ENCODE measurements at places on chromosomes 2 and 18.

- DNase-seq, result no peak
Measured at GRCh38 chr2:161388146-161388779, 27.8 kb upstream of the TBR1 start.

DNA sequence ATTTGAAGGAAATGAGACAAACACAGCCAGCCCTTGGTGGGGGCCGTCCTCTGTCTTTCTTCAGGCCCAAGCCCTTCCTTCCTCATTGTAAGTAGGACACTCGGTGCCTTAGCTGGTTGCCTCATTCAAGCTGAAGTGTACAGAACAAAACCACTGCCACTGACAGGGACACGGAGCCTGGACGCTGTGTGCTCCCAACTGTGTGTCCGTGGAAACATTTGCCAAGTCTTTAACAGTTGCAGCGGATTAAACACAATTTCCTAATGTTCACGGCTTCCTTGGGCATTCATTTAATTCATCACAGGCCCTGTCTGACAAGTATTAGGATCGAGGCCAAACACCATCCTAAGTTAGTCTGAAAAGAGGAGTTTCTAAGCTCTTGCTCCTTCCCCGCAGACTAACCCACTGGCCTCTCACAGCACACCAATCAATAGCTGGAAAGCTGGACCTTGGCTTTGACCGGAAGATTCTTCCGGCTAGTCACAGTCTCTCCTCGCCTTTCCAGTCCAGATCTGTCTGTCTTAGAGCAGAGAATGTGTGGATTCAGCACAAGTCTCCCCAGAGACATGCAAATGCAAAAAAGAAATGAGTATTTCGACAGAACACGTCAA is 68.7 kb upstream of the ACSL3 start:
- no peak for DNase-seq

GRCh38 chr2:117703858-117704257 is 110.6 kb upstream of the DDX18 start:
- DNase-seq, result no peak

DNA sequence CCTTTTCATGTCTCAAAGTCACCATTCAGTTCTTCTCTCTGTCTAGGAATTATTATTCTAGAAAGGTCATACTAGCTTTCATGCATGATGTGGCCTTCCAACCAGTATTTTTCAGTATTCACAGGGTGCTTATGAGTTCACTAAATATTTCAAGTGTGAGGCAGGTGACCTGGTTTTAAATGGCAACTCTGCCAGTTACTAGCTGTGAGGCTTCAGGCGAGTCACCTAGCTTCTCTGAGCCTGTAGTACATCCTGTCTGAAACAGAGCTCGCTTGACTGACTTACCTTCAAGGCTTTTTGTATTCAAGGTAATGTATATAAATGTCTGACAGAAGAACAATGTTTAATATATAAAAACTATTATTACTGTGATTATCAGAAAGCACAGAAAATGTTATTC is 19.4 kb upstream of the ACVR1 start:
- DNase-seq, result no peak

DNA sequence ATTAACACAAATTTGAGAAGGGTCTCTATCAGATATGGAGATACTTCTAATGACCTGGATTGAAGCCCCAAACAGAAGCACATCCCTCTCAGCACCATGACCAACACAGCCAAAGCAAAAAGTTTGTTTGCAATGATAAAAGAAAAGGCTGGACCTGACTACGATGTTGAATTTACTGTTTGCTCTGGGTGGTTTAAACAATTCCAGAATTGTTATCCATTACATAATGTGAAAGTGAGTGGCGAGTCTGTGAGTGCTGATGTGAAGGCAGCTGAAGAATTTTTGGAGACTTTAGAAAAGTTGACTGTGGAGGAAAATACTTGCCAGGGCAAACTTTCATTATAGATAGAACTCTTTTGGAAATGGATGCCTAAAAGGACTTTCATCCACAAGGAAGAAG is 17.4 kb upstream of the DLX2 start:
- DNase-seq, result no peak

DNA sequence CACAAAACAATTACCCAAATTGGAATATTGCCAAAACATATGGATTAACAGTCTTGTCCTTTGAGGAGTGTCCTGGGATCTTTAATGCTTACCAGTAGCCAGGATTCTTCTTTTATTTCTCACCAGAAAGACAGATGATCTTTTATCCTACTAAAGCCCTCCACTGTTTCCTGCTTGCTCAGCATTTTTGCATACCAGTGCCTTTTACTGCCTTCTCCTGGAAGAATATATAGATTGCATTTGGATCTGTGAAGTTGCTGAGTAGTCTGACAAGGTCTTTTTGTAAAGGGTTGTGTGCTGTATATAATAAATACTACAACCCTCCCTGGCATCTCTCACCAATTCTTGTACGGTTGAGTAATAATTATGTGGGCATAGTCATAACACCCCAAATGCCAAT is 652.2 kb downstream of the LRRTM4 start:
- DNase-seq, result no peak

DNA sequence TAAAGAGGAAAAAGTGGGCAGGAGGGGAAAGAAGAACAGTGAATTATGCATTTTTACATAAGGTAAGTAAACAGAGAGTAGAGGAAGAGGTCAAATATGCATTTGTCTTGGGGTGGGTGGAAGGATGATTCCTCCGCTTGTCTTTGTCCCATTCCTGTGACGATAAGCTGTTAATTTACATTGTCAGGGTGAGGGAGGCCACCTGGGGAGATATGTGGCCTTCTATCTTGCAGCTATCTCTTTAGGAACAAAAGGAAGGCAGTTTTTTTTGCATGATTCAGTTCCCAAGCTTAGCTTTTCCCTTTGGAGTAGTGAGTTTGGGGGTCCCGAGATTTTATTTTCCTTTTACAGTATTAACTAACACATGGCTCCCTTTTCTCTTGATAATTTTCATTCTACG is 2.2 kb upstream of the INPP4A start:
- DNase-seq, result no peak

DNA sequence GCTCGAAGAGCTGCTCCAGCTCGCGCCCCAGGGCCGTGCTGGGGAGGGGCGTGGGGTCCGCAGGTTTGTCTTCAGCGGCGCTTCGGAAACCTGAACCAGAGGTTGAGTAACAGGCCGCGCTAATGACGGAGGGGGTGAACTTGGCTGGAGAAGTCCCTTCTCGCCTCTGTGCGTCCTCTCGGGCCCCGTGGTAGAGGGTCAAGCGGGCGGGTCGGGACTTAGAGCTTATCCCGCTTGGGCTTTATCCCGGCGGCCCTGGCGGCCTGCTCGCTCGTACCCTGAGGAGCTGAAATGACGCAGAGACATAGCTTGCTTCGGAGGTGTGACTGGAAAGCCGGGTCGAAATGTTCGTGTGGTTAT is 479 bp downstream of the RNMT start:
- no peak for DNase-seq

GRCh38 chr18:2547477-2548087 is 23.7 kb downstream of the METTL4 start:
- DNase-seq, result no peak

- DNase-seq, result no peak
Measured at GRCh38 chr2:59655809-59656208, 897.6 kb downstream of the BCL11A start.

DNA sequence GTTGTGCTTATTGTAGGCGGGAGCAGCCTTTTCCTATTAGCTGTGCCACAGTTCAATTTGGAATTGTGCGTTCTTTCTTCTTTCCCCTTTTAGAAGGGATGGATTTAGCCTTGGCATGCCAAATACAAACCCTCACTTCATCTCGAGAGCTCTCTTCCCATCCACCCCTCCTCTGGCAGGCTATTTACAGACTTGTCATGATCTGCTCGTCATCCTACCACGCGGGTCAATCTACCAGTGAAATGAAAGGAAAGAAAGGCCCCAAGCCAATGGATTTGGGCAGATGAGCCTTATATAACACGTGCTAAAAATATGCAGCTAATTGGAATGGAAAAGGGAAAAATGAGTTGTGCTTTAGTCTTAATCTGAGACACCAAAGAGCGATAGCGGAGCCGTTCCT is 277.5 kb downstream of the PRKCE start:
- no peak for DNase-seq

GRCh38 chr2:67674668-67675067 is 277.5 kb downstream of the ETAA1 start:
- DNase-seq, result no peak

GRCh38 chr2:40824278-40824677 is 372.4 kb upstream of the SLC8A1 start:
- DNase-seq, result no peak

- DNase-seq, result no peak
Measured at GRCh38 chr18:36458306-36458705, 160.8 kb downstream of the FHOD3 start.

DNA sequence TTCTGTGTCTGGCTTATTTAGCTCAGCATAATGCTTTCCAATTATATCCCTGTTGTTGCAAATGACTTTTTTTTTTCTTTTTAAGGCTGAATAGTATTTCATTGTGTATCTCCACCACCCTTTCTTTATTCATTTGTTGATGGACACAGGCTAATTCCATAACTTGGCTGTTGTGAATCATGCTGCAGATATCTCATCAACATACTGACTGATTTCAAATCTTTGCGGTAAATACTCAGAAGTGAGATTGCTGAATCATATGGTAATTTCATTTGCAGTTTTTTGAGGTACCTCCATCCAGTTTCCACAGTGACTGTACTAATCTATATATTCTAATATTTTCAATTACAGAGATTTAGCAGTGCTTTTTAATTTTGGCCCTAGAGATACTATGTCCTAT is 266.2 kb downstream of the TMX3 start:
- no peak for DNase-seq

DNA sequence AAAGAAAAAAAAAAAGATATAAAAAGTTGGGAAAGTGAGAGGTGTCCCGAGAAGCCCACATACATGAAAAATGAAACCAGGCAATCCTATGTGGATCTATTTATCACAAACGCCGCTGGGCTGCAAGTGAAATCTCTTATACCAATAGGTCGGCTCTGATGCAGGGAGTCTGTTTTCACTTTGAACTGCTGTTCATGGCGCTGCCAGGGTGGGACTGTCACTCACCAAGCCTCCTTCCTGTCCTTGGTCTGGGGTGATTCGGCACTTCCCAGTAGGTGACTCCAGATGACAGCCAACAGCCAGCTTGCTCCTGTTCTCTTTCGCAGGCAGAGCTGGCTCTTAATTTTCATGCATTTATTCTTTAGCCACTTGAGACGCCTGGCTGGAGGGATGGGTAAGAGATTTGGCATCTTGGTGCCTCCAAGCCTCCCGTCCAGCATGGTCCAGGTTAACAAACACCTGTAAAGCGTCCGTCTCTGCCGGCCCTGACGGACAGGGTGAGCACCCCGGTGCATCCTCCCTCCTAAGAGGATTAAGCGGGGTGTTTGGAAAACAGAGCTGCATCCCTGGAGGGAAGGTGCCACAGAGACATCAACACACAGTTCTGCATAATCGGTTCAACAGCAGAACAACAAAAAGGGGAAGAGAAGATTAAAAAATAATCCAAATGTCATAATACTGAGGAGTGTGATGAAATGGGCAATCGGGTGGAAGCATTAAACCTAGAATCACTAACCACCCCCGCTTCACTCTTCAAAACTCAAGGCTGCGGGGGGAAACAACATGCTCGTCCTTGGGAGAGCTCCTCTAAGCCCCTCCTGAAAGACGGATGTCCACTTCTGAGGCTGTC is 58.7 kb downstream of the STEAP3 start:
- no peak for DNase-seq
